Activated CD4-positive, alpha-beta T cell treated with anti-CD3 and anti-CD28 coated beads, Interleukin-2, amount 50 U/mL, for 48 hours (primary cell): ENCODE measurements at places on chromosomes 13 and 19.
A peak's percentile ranks its signal among the peaks of the same experiment; 100 is the strongest.

GRCh38 chr13:45615501-45616101, at the start of gene ERICH6B:
Gene ERICH6B (minus strand): TSS chr13:45615739. CDS start chr13:45597005, 18,734 bp downstream.
- no peak for DNase-seq

DNA sequence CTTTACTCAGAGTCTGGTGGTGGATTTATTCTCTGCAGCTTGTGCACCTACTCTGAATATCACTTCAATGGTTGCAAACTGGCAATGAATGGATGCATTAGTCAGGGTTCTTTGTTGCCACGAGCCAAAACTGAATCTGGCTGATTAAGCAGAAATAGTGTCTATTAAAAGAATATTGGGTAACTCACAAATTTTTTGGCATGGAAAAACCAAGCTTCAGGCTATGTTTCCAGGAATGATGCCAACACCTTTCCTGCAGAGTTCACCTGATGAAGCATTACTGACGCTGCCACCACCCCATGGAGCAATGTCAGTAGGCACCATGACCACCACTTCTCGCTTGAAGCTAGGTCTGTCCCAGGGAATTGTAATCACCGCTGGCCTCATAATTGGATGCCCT, 597.8 kb upstream of the SLC10A2 start:
- no peak for DNase-seq

DNA sequence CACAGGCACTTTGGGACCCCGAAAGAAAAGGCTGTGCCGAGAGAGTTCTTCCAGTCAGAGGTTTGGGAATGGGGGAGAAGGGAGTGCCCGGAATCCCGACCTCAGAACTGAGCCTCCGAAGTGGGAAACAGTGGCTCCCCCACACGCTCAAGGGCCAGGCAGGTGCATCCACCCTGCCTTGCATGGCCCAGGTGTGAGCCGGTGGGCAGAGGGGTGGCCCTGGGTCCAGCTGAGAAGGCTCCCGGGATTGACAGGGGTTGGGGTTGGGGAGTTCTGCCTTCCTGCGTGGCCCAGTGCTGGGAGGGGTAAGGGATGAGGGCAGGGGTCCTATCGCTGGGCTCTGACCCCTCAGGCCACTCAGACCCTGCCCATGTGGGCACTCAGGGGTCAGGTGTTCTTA, 163.5 kb upstream of the TUBA3C start:
- no peak for DNase-seq

DNA sequence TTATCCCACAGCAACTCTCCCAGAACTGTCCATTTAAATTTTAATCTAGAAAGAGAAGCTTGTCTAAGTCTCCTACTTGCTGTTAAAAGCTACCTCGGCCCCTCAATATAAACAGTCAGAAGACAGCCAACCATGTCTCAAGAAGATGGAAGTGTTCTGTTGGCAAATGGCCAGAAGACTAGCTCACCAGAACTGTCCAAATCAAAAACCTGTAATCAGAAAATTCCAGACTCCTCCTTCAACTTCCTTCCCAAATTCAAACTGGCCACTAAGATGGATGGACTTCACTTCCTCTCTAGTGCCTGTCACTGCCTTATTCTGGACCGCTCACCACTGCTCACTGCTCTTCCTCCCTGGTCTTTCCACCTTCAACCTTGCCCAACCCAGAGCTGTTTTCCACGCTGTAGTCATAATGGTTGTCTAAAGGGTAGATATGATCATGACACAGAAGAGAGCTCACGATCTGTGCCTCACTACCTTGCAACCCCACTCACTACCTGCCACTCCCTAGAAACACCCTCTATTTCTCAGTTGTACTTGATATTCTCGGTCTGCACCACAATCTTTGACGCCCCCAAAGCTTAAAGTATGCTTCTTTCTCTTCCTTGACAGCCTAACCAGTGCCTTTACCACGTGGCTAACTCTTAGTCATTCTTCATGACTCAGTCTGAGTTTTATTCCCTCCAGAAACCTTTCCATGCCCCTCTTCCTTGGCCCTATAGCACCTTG, 9.2 kb downstream of the FGF14 start:
- DNase-seq: peak; percentile 6
